ENCODE measurements at places on chromosomes 12 and 14.

DNA sequence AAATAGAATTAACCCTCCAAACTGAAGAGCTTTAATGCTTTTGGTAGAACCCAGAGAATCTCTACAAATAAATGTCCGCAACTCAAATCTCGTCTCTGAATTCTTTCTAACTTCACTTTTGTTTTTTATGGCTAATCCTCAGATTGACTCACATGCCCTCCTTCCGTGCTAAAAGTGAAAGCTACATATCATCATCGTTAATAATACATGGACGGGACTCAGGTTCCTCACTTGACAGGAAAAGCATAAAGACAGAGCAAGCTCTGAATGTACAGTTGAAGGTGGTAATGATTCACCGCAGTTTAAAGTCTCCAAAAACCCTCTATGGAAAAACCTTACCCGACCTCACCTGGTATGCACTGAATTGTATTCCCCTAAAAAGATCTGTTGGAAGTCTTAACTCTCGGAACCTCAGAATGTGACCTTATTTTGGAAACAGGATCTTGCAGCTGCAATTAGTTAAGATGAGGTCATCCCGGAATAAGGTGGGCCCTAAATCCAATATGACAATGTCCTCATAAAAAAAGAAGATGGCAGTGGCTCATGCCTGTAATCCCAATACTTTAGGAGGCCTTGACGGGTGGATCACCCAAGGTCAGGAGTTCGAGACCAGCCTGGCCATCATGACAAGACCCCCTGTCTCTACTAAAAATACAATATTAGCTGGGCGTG, 147.4 kb upstream of the FOXN3 start:
- no peak for DNase-seq

DNA sequence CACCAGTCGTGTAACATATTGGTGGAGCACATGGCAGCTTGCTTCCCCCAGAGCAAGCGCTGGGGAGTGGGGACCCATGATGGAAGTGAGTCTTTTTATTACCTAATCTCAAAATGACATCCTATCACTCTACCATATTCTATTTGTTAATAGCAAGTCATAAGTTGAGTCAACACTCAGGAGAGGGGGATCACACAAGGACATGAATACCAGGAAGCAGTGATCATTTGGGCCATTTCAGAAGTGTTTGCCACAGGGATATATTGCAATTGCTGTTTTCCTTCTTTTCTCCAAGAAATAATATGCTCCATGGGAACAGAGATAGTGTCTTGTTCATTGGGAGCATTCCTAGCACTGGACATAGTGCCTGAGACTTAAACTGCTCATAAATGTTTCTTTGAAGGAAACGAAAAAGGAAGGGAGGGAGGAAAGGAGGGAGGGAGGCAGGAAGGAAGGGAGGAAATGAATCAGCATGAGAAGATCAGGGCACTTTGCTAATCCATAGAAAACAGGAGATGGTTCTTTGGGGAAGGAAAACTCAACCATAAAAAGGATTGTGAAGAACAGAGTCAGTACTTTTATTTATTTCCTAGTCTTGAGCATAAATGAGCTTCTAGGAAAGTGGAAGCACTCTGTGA, 39.2 kb upstream of the EEA1 start:
- DNase-seq, result no peak

GRCh38 chr12:114480337-114481199, 74.6 kb upstream of the TBX5 start:
- DNase-seq, result no peak

DNA sequence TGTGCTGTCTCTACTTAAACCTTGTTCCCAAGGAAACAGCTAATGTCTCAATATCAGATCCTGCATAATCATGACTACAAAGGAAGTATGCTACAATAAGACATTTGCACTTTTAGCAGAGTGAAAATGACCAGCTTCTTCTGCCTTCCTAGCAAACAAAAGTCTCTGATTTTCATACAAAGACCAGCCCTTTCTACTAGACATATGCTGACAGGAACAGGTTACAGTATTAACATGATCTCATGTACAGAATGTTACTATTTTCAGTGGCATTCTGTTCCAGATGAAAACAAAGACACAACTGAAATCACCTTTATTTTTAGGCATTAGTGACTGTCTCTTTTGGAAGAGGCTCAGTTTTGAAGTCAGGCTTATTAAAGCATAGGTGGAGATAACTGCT, 228.6 kb downstream of the MED13L start:
- no peak for DNase-seq

- DNase-seq, result no peak
Measured at GRCh38 chr12:72010356-72010755, 71.7 kb downstream of the TPH2 start.

DNA sequence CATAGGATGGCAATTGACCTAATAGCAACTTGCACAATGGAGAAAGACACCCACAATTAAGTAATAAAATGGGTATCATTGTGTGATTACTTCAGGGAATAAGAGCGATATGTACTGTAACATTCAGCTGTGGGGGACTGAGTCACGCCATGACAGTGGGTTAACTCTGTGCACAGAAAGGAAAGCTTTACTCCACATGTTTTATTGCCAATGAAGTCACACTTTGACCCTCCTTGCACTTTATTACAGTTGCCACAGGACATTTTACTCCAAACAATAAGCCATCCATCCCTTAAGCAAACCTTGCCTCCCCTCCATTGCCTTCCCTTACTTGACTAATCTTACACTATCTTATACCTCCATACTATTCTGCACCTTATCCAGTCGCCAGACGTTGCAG, 403.1 kb downstream of the VRK1 start:
- no peak for DNase-seq

DNA sequence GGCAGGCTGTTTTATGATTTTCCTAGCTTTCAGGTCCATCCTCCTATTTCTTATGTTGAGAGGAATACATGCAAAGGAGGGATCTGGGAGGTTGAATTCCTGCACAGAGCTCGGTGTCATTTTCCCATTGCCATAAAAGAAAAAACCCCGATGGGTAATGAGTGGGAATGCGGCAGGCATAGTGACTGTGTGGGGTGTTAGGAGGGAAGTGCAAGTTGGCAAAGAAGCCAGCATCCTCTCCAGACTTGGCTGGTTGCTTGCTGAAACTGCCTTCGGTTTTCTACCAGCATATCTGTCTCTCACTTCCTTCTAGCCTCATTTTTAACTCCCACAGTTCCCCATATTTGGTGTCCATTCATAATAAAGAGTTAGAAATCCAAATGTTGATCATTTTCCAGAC, 1046.1 kb downstream of the SLC6A15 start:
- no peak for DNase-seq

GRCh38 chr12:74725154-74725553, 187.5 kb downstream of the ATXN7L3B start:
- no peak for DNase-seq

DNA sequence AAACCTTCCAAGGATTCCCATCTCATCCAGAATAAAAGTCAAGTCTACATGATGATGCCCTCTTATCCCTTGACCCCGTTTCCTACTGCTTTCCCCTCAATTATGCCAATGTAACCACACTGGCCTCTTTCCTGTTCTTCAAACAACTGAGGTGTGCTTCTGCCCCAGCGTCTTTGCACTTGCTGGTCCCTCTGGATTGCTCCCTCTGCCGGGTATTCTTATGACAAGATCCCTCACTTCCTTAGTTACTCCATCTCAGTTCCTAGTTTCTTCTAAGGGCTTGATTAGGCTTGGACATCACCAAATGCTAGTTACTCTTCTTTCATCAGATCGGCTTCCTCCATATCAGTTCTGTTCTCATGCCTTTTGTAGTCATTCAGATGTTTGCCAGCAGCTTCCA, 32.7 kb upstream of the PELI2 start:
- no peak for DNase-seq

DNA sequence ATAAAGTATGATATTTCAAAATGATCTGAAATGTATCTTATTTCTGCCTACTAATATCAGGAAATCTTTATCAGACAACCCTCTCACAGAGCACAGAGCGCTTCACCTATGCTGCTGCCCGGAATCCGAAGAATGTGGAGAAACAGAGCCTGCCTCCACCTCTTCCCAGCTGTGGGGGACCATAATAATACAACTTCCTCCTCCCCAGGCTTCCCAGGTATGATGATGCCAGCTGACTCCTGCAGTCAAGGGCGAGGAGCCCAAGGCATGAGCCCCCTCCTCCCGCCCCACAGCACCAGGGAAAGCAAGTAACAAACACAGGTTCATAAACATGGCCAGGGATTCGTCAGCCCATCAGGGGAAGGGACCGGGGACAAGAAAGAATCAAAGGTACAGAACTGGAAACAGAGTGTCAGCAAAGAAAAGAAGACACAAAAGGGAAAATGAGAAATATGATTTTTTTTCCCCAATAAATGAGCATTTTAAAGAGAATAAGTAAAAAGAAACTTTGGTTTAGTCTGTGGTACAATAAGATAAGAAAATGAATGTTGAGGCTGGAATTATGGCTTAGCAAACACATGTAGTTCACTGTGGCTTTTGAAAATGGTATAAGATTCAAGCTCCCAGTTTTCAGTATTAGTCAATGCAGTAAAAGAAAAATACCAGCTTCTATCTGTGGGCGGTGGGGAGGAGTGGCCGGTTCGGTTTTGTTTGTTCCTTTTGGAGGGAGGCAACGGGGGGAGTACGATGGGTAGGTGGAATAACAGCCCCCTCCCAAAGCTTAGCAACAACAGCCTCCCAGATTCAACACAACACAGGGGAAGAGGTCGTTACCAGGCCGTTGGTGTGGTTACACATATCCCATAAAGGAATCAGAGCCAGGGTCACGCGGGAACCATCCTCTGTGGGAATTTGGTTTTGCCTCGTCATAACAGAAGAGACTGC, 68.3 kb downstream of the SETD3 start:
- no peak for DNase-seq

- no peak for DNase-seq
Measured at GRCh38 chr14:84520711-84521338, 1009.1 kb upstream of the FLRT2 start.

DNA sequence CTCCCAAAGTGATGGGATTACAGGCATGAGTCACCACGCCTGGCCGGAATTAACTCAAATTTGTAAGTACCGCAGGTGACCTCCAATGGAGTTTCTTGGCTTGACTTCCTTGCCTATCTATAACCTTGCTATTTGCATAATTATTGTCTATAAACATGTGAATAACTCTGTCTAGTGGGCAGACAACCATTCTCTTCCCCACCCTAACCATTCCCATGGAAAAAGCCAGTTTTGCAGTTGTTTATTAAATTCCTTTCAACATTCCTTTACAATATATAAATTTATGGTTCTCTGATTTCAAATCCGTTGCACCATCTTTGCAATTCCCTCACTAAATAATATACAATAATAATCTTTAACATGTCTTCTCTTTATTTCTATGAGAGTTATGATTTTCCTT, 61.0 kb upstream of the ZDHHC17 start:
- no peak for DNase-seq

DNA sequence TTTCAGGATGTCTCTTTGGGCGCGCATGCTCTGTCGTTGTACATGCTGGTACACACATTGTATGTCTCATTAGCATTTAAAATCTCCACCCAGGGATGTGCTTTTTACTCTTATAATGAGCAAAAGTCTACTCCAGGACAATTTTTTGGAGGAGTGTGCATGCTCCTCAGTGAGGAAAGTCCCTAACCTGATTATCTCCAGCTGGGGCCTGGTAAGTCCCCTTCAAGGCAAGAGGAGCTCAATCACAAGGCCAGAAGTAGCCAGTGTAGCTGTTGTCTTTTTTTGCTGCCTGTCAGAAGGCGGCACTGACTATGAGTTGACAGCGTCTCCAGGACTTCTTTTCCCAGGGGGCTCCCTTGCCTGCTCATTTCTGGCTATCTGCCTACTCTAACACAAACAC, 218.3 kb upstream of the CNTN1 start:
- no peak for DNase-seq

DNA sequence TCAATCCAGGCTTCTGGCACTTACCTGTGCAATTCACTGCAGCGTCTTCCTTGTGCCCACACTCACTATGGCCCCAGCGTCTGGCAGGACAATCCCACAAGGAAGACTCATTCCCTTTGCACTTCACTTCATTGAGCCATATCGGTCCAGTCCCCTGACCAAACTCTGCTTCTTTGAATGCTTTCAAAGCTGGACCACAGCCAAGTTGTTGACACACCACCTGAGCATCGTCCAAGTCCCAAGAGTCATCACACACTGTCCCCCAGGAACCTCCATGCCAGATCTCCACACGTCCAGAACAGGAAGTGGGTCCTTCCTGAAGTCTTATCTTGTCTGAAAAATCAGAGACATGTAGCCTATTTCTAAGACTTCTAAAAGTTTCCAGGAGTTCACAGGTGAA, 20.2 kb downstream of the CD163 start:
- DNase-seq, result no peak

GRCh38 chr14:92573761-92574498, 60.3 kb downstream of the RIN3 start:
- no peak for DNase-seq

GRCh38 chr12:46546634-46547273, 174.2 kb upstream of the SLC38A2 start:
- no peak for DNase-seq

- DNase-seq, result no peak
Measured at GRCh38 chr14:88352698-88353097, 29.6 kb upstream of the KCNK10 start.

GRCh38 chr12:13130981-13131380, 27.5 kb upstream of the GSG1 start:
- no peak for DNase-seq

- no peak for DNase-seq
Measured at GRCh38 chr14:76777721-76778120, 16.5 kb downstream of the VASH1 start.

DNA sequence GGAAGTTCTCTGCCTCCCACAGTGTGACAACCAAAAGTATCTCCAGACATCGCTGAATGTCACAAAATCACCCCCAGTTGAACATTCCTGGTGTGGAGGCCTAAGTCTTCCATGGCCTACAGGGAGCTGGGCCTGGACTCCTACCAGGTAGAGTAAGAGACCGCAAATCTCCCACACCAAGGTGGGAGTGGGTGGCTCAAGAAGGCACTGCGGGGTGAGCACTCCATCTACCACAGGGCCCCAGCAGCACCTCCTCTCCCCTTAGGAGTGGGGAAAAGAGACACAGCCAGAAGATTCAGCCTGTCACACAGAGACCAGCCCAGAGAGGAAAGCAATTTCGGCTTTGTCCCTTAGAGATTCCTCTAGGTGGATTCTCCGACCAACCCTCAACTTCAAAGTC, 25.5 kb downstream of the LRTM2 start:
- DNase-seq, result no peak

DNA sequence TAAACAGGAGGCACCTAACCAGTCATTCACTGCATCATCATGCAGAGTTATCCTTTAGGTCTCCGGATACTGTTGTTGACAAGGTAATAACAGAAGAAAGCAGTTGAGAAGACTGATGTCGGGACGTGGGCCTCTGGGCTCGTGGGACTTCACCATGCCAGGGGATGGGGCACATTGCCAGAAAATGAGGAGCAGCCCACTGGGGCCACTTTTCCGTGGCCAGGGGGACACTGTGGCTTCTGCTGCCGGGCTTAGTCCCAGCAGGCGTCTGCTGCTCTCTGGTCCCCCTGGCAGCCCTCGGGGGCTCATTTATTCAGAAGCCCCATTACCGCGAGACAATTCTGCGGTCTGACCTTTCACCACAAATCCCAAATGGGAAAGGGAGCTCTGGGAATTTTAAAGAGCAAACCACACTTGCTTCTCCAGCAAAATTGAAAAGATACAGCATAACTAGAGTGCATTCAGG, 201.2 kb downstream of the DAD1 start:
- no peak for DNase-seq
